Activated CD8-positive, alpha-beta T cell treated with anti-CD3 and anti-CD28 coated beads for 36 hours (primary cell): ENCODE measurements at places on chromosomes 5 and 9. TPM values are rescaled to one million over a fixed set of nuclear protein-coding genes. Genes with fewer than 3 reads are reported as not detected.

DNA sequence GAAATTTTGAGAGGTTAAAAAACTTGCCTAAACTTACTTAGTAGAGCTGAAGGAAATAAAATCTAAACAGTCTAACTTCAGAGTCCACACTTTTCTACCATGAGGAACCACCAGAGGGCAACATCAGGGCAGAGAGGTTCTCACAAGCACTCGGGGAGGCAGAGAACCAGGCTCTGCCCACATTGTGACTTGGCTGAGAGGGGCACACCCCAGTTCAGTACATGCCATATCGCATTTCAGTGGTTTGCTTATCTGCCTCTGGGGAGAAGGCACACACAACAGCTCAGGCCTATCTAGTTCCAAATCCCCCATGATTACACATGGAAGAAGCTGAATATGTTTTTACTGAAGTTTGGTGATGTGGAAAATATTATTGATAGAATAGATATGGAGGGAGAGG is 49.2 kb downstream of the EQTN start:
- peak; percentile 38 for DNase-seq

DNA sequence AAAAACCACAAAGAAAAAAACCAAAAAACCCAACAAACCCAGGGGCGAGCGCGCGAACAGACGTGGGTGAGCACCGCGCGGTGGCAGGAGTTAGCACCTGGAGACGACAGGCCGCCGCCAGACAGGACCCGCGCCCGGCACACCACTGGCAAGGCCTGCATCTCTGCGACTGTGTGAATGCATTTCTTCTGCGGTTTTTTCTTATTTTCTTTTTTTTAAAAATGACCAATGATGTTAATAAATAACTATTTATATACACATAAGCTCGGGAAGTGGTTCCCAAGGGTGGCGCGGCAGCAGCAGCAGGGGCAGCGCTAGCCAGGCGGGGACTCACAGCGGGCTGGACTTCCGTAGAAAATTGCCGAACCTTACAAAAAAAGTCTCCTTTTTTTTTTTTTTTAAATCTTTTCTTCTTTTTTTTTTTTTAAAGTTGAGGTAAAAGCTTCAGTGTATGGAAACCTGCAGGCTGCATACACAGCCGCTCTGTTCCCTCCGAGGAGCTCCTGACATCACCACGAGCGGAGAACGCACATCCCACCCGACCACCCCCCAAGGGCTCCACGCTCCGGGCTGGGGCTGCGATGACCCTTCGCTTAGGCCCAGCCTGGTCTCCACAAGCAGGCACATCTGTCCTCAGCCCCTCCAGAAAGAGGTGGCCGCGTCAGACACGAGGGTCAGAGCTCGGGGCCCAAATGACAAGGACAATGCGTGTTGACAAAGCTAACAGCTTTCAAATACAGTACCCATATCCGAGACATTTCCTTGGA is 7.4 kb downstream of the BRD3OS start:
- no peak for DNase-seq

GRCh38 chr9:105251733-105252404 is 7.4 kb downstream of the SLC44A1 start:
- DNase-seq: no peak

GRCh38 chr9:15240927-15241326 is 66.1 kb downstream of the TTC39B start:
- no peak for DNase-seq

The SPAAR gene
- not detected for total RNA-seq

DNA sequence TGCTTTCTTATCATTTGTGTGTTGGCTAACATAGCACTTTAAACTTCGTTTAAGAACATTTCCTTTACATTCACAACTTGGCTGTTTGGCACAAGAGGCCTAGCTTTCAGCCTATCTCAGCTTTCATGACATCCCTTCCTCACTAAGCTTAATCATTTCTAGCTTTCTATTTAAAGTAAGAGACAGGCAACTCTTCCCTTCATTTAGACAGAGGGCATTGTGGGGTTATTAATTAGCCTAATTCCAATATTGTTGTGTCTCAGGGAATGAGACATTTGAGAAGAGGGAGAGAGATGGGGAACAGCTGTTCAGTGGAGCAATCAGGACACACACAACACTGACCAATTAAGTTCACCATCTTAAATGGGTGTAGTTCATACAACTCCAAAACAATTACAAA is 51.0 kb upstream of the OR2K2 start:
- no peak for DNase-seq

- no peak for DNase-seq
Observed at GRCh38 chr9:96163161-96163560, 138.8 kb downstream of the HSD17B3 start.

The GRXCR2 gene
- not detected for total RNA-seq
